Kidney glomerular epithelial cell (primary cell): ENCODE measurements at places on chromosomes 11 and 22.

- DNase-seq: no peak
Measured at GRCh38 chr22:30720263-30720837, 25.7 kb downstream of the OSBP2 start.

GRCh38 chr11:103875855-103876510, 160.5 kb upstream of the DDI1 start:
- DNase-seq: no peak

DNA sequence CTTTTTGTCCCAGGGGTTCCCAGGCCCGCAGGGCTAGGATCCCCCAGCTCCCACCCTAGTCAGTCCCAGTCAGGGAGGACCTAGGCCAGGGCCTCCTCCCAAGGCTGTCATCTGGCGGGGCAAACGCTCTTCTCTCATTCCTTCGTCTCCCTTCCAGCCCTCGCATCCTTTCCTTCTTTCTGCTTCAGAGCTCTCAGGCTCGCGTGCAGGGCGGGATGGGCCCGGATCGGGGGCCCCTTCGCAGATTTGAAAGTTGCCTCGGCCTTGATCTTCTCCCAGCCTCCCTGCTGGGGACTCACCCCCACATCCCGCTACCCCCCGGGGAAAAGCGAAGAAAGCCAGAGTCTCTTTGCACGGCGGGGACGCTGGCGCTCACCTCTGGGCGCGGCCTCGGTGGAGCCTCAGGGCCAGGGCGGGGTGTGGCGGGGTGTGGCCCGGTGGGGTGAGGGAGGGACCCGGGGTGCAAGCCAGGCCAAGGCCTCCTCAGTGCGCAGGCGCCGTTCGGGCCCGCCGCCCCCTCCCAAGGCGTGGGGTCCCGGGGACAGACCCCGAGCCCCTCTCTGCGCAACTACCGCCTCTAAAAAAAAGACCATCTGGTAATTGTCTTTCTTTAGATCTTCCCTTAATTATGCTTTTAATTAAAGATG, 14.8 kb upstream of the PAX6 start:
- DNase-seq: no peak

- DNase-seq: no peak
Measured at GRCh38 chr11:33272338-33273107, 15.3 kb downstream of the HIPK3 start.

DNA sequence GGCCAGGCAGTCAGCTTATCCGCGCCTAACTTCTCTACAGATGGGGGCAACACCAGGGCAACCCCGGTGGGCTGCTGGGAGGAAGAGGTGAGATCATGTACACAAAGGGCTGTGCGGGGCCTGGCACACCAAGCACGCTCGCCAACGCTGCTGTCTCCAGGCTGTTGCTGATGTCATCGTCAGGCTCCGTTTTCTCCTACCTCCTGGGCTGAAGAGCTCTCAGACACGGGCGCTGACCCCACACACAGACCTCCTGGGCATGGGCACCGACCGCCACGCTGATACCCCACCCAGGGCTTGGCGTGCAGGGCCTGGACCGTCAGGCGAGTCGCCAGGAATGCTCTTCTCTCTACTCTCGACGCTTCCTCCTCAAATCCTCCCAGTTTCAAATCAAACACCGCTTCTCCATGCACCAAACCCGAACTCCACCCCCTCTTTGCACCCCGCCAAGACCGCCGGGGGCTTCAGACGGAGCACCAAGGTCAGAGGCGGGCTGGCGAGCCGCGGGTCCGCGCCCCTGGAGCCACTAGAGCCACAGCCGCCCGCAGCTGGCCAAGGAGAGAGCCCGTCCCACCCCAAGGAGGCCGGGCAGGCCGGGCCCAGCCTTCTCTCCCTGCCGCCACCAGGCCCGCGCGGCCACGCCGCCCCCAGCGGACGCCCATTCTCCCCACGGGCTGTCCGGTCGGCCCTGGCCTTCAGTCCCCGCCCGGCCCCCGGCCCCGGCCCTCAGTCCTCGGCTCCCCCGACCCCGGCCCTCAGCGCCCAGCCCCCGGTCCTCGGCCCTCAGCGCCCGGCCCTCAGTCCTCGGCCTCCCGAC, 772 bp downstream of the SBF1 start:
- DNase-seq: peak; percentile 24

DNA sequence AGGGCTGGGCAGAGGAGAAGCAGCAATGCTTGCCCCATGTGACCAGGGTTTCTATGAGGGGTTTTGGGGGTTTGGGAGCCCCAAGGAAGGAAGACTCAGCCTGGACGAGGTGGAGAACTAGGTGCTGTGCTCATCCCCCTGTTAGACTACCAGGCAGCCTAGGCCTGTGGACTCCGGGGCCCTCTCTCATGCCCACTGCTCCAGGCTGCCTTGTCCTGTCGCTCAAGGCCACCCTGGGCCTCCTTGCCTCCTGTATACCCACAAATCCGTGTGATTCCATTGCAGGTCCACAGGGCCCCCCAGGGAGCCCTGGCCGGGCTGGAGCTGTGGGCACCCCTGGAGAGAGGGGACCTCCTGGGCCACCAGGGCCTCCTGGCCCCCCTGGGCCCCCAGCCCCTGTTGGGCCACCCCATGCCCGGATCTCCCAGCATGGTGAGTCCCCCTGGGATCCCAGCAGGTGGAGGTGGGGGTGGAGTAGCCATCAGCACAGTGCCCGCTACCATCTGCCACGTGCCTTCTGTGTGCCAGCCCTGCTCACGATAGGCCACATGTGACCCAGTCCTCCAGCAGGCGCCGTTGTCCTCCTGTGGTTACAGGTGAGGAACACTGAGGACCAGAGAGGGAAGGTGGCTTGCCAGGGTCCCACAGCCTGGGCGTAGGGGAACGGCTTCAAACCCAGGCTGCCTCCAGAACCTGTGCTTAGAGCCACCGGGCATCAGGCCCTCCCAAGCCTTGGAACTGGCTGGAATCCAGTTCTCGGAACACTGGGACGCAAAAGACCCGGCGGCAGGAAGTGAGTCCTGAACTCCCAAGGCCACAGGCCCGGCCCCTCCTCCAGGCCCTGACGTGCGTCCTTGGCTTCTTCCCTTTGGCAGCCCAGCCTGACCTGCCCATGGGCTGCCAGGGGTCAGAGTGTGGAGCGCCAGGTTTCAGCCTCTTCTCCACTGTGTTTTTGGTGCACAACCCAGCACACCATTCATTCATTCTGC, 26.6 kb downstream of the EMID1 start:
- DNase-seq: no peak

GRCh38 chr11:133133050-133133449, 399.3 kb downstream of the OPCML start:
- no peak for DNase-seq

DNA sequence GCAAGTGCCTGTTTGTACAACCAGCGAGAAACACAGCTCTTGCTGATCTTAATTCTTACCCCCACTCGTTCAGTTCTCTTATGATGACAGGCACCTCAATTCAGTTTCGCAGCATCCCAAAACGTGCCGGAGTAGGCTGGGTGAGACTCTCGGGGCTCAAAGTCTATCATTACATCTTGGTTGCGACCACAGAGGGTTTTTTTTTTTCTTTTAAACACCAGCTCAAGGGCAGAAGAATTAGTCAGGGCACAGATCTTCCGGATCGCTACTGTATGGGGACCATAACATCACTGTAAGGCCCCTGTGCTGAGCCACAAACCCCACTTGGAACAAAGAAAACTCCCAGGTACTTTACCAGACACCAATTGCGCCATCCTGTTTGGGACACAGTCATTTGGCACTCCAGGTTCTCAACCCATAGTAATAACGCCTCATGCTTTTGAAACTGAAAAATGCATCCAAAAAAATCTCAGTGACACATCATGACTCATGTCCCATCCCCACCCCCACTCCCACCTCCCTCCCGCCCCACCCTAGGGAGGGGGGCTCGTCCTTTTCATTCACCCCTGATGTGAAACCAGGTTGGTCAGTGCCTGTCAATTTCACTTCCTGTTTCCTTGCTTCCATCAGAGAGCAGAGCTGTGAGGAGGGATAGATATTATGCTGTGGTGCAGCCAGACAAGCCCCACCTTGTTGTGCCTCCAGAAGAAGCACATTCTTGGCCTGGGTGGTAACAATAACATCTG, 41.0 kb upstream of the CD5 start:
- no peak for DNase-seq

- no peak for DNase-seq
Measured at GRCh38 chr11:86220653-86221052, 23.9 kb upstream of the EED start.

DNA sequence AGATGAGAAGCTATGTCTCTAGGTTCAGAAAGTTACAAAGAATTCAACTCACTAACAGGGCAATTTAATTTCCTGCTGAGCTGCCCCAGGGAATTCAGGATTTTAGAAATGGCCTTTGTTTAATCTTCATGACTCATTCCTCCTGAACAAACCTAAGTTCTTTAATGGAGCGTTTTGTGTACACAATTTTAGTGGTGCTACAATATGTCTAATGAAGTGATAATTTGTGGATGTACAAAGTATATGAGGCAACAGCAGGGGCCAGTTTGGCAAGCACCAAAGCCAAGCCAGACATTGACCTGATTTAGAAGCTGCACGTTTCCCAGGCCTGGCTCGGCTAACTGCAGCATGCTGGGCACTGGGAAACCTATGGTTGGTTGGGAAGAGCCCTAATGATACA, 34.4 kb upstream of the HEPHL1 start:
- no peak for DNase-seq

DNA sequence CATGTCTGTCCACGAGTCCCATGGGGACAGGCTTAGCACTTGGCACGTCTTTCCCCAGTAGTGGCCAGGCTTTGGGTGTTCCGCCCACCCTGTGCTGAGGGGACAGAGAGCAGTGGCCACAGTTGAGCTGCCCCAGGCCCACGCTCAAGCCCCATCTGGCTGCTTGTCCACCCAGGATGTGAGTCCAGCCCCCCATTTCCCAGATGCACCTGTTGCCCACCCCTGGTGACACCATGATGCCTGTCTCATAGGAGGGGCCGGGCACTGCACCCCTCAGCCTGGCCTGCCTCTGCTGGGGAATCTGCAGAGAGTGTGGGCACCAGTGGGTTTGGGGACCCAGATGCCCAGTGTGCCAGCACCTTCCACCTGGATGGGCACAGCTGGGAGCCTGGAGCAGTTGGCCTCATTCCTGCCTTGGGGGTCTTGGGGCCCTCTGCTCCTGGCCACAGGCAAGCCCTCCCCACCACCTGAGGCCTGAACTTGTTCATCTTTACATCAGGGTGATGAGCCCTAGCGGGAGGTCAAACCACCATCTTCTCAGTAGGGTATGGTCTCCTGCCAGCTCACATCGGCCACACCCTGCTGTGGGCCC, 5.7 kb downstream of the SIGIRR start:
- DNase-seq: no peak

GRCh38 chr11:45157247-45158209, 11.1 kb downstream of the PRDM11 start:
- no peak for DNase-seq
